ENCODE measurements at places on chromosomes 7 and 10. TPM values are rescaled to one million over a fixed set of nuclear protein-coding genes. Genes with fewer than 3 reads are reported as not detected.

The LHFPL3 gene
- not detected for total RNA-seq

The KCNMA1 gene
- total RNA-seq: 94.3 TPM

The STEAP4 gene
- 41.7 TPM for total RNA-seq

The PLEKHS1 gene
- not detected for total RNA-seq

The RTKN2 gene
- total RNA-seq: 2.5 TPM

The ATXN7L1 gene
- total RNA-seq: 16.2 TPM

The LBX1 gene
- not detected for total RNA-seq

Measured in vagina (tissue), 2 donors.